ENCODE measurements at places on chromosomes 2 and 18.
A peak's percentile ranks its signal among the peaks of the same experiment; 100 is the strongest.

GRCh38 chr2:88016086-88016959 lies at the start of gene RNU2-63P:
Gene RNU2-63P, minus strand, starts transcription at chr2:88016547.
- peak; percentile 90 for DNase-seq

GRCh38 chr2:88230911-88231310 lies 60.8 kb downstream of the THNSL2 start:
- no peak for DNase-seq

GRCh38 chr2:161115205-161115604 lies 45.0 kb upstream of the TANK start:
- no peak for DNase-seq

- DNase-seq: no peak
Measured at GRCh38 chr2:163640542-163641193, 95.1 kb downstream of the FIGN start.

DNA sequence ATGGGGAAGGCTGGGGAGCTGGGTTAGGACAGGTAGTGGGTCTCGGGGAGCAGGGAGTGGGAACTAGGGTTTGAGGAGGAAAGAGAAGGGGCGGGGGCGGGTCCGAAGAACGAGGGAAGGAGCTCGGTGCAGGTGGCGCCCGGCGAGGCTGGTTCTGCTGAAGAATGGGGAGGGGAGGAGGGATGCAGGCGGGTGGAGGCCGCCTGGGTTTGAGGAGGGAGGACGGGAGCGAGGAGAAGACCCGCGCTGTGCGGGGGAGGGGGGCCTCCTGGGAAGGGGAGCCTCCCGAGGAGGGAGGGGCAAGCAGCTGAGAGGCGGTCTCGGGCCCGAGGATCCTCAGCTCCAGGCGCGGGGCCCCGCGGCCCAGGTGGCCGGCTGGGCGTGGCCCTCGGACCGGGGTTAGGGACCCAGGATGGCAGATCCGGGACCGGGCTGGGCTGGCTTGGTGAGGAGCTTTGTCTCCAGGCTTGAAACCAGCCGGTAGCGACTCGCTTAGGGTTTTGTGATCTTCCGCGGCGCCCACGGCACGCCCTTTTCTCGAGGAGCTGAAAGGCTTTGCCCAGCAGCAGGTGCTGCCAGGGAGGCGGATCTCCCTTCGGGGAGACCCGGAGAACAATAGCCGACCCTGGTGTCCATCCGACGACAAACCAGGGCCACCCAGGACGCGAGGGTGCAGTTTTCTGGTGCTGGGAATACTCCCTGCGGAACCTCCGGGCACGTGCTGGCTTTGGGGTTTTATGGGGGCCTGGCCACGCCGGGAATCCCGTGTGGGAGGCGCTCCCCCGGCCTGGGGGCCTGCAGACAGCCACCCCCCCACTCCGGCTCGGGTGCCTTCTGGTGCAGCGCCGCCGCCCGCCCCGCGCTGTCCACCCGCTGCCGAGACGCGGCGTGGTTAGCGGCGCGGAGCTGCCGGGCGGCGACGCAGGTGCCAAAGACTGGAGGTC lies 1.4 kb downstream of the DPYSL5 start:
- no peak for DNase-seq

DNA sequence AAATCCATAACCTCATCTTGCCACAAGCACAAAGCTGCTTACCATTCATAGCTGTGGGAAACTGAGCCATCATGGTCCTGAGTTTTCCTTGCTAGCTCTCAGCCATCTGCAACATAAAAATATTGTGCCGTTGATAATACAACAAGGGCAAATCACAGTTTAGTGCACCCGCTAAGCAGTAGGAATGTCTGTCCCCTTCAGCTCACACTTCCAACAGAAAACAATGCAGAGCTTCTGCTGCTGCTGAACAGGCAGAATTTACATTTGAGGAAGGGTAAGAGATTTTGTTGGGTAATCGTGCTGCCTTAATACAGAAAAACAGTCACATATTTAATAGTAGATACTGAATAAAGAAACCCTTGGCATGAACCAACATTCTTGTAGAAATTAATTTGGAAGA lies 32.3 kb downstream of the ITSN2 start:
- no peak for DNase-seq

- DNase-seq: peak; percentile 84
Measured at GRCh38 chr2:113105047-113105785, 22.2 kb upstream of the IL1RN start.

- no peak for DNase-seq
Measured at GRCh38 chr2:236922061-236922460, 163.6 kb upstream of the COPS8 start.

GRCh38 chr2:240363746-240364581 lies 71.5 kb upstream of the GPC1 start:
- DNase-seq: no peak

DNA sequence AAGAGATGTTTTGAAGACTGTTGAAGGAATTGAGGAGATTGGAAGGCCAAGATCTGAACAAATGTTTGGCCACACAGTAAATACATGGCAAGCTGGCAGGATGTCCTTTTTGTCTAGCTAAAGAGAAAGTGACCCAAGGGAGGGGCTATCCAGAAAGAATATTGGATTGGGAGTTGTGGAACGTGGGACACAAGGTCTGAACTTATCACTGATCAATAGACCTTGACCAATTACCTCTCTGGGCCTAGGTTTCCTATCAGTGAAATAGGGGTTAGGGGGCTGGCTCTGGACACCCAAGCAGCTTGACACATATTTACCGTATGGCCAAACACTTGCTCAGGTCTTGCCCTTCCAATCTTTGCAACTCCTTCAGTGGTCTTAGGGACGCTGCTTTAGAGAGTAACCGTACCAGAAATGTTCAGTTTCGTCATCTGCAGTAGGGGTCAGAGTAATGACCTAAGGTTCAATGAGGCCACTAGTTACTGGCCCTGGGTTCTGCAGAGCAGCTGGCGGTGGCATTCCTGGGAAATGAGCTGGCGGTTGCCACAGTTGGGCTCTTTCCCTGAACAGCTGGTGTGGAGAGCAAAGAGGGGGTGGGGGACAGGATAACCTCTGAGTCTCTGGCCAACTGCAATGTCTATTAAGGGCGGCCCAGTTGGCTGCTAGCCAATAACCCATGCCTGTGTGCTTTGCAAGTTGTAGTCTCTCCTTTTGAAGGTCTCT lies 70.1 kb upstream of the STPG4 start:
- no peak for DNase-seq

DNA sequence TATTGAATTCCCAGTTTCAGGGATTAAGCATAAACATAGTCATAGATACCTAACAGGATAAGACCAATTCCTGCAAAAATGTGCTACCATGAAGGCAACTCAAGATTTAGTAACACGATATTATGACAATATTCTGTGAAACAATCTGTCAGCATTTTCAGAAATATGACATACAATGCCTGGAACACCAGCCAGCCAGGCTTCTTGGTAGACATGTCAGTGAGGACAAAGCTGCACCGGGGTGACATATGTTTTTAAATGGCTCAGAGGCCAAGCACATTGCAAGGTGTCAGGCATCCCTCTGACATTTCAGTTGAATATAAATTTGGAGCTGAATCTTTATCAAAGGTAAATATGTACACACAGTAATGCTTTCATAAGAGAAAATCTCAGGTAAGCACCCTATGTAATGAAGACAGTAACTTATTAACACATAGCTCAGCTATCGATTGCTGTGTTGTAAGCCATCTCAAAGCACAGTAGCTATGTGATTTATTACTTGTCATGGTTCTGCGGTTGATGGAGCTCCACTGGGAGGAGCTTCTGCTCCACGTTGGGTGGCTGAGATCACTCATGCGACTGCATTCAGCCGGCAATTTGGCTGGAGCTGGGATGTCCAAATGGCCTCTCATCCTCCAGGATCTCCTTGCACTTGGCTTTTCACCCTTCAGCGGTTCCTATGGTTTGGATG lies 31.9 kb upstream of the EML6 start:
- no peak for DNase-seq

- peak; percentile 59 for DNase-seq
Measured at GRCh38 chr2:12008425-12009061, 262.1 kb downstream of the LPIN1 start.

DNA sequence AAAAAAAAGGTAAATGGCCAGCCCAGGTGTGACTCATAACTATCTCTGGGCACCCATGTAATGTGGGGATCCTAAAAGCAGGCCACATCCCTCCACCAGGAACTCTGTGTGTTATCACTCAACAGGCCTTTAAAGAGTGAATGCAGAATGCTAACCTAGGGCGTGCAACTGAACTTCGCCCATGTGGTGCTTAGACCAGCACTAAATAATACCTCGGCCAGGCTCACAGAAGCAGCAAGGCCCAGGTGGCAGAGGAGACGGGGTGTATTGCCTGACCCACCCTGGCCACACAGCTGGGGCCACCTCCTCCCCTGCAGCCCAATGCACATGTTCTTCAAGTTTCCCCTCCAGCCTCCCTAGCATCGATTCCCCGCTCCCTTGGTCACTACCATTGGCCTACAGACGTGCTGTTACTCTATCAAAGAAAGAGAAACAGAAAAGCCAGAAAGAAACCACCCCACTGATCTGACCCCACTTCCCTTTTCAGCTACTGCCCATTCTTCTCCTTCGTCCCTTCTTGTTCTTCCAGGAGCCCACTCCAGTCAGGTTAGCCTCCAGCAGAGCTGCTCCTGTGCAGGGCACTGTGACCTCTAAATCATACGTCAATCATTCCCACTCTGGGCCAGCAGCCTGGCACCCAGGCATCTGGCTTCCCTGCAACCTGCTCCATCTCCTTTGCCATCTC lies 22.0 kb downstream of the FAM178B start:
- DNase-seq: no peak

- no peak for DNase-seq
Measured at GRCh38 chr2:50379351-50379750, 652.6 kb downstream of the NRXN1 start.

All from bronchial epithelial cell (primary cell).